ENCODE measurements at places on chromosomes 12 and 14.

- DNase-seq: peak; percentile 70
Observed at GRCh38 chr12:6946033-6946919, 2.5 kb downstream of the C12orf57 start.

GRCh38 chr14:71062581-71063303 lies 155.5 kb downstream of the PCNX1 start:
- no peak for DNase-seq

GRCh38 chr12:7180685-7181084 lies 8.8 kb upstream of the PEX5 start:
- DNase-seq: no peak

- no peak for DNase-seq
Observed at GRCh38 chr12:63944586-63945228, 100.2 kb downstream of the SRGAP1 start.

Data from right hindlimb (tissue), 1 donor.